Right ventricle myocardium inferior (tissue), 1 donor: ENCODE measurements at places on chromosomes 13 and 19.

DNA sequence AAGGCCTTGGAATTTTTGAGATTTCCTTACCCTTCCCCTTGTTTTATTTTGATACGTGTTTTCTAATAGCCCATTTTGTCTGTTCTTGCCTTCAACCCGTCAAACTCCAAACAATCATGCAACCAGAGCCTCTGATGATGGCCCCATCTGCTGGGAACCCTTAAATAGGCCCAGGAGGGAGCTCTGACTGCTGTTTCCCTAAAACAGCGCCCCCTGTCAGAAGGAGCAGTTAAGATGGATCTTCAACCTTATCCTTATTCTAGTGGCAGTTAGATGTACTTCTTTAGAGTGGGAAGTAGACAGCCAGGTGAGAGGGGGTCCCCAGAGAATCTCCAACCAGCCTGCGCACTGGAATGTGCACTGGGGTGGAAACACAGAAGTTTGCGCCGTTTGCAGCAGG lies 1031.0 kb upstream of the PCDH9 start:
- DNase-seq, result no peak

DNA sequence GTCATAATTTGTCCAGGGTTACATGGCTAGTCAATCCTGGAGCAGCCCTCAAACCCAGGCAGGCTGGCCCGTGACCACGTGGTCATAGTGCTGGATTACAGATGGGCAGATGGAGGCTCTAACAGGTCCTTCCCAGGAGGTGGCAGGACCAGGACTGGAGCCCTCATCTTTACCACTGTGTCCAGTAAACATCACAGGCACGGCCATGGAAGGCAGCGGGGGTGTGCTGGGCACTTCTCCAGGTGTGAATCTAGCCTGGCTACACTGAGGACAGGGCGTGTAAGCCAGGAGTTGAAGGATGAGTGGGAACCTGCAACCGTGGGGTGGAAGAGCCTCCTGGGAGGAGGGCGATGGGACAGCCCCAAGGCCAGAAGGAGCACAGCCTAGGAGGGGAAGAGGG lies 6.1 kb downstream of the CIC start:
- peak; percentile 28 for DNase-seq

DNA sequence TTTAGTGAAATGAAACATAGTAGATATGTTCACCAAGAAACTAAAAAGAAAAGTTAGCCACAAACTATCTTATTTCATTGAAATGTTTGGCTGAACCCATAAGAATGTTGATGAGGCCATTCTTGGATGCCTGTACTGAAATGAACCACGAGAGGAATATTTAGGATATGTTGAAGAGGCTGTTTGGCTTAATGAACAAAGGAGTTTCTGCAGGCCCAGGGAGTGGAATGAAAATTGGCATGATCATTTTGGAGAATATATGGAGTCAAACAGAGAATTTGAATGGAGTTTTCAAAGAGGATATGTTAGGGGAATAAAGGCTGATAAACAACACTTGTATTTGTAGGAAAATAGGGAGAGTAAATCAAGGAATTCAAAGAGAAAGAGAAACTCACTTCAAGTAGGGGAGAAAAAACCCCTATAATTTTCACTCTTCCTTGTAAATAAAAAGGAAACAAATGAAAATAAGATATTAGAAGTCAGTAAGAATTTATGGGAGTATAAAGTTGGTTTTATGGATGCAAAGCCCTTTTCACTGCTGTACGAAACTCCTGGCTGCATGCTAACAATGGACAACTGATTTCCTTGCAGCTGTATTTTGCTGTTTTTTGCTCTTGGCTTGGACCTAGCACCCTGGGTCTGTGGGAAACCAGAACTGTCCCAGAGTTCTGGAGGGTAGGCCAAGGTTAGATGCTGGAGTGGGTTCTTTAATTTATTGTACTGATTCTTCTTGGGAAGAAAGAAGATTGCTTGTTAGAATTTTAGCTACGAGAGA lies 36.5 kb downstream of the KL start:
- no peak for DNase-seq

DNA sequence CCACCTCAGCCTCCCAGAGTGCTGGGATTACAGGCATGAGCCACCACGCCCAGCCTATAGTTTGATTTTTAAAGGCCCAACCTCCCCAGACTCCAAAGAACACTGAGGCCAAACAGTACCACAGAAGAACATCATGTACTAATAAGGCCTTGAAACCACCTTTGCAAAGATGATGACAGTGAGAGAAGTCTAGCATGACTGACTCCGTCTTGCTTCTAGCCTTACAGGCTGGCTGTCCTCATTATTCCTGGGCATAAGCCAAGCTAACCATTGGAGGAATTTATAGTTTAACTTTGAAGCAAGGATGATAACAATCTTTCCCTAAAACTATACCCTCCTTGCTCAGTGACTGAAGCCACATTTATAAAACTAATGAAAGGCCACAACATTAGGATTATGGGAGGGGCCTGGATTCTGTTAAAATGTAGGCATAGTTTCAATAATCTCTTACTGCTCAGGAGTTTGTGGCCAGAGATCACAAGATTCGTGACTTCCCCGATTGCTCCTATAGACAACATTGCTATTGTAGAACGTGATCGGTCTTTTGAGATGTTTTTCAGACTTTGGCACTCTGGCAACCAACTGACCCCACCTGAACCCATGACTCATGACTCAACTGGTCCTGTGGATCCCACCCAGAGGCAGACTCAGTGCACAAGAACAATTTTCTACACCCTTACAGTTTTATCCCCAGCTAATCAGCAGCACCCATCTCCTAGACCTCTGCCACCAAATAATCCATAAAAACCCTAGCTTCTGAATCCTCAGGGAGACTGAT lies 17.6 kb downstream of the GPR42 start:
- DNase-seq, result no peak

DNA sequence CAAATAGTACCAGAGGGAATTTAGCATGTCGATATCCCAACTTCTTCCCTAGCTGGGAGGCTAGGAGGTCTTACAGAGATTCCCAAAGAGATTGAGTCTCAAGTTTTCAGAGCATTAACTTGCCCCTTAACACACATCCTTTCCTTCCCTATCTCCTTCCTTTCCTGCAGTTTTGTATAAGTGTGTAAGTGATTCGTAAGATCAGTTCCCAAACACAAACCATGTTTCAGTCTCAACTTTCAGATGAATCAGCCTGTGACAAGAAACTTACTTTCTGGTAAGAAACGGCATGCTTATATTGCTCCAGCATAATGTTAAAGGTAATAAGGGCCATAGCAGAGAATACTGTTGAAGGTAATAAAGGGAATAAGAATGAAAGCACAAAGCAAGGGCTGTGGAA lies 472.2 kb downstream of the LIG4 start:
- no peak for DNase-seq

DNA sequence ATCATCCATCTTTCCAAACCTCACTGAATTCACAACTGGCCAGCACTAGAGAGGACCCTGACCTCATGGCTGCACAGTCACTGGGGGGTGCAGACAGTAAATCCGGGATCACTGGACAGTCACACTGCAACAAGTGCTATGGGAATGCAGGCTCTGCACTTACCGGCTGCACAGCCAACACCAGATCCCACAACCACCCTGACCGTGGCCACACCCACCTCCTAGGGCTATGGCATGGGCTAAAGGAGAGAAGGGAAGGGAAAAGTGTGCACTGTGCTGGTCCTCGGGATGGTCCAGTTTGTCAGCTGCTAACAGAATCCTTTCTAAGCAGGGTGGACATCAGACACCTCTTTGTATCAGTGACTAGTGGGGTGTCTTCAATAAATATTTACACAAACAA lies 118.2 kb downstream of the MIPEP start:
- DNase-seq, result no peak

- DNase-seq, result no peak
Measured at GRCh38 chr13:53783471-53783870, 754.9 kb downstream of the OLFM4 start.

DNA sequence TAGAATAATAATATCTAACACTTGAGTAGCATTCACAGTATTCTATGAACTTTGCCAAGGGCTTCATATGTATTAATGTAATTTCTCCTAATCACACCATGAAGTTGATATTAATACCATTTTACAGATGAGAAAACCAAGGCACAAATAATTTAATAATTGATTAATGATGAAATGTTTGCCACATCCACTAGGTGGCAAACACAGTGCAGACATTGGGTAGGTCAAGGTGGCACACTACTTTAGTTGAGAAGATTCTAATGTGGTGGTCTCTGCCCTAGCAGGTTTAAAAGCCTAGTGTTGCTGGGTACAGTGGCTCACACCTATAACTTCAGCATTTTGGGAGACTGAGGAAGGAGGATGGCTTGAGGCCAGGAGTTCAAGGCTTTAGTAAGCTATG lies 412.4 kb downstream of the SUCLA2 start:
- DNase-seq, result no peak

DNA sequence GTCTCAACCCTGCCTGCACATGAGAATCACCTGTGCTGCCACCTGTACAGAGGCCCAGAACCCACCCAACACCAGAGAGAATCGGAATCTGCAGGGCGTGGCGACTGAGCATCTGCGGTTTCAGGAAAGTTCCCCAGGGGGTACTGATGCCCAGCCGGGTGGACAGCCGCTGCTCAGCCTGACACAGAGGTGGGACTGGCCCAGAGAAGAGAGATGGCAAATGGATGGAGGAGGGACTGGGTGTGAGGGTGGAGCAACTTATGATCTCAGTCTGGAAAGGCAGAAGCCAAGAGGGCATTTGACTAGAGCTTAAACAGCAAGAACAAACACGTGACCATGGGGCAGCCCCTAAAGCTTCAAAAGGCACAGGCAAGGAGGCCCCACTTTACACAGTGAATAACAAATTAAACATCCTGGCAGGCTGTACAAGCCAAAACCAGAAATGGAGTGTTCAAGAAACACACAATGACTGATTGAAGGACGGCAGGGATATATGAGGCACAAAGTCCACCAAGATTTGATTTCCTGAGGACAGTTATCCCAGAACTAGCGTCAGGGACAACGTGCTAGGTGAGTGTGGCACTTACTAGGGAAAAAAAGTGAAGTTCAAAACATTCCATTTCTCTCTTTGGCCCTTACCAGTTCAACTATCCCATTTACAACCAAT lies 3.1 kb downstream of the RANBP3 start:
- DNase-seq, result no peak

- no peak for DNase-seq
Measured at GRCh38 chr13:32731576-32731975, 145.3 kb downstream of the PDS5B start.

DNA sequence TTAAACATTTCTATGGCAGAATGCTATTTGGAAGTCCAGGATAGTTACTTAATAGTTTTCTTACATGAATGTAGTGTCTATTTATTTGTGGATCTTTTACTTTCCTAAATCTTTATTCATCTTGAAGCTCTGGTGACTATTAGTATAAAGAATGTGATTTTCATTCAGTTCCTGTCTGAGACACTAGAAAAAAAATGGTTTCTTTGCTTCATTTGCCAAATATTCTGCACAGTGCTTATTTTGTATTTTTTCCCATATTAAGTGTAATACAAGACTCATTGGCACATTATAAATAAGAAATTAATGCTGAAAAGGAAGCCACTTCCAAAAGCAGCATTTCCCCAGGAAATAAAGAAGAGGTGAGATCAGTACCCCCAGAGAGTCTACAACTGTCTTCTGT lies 109.8 kb downstream of the POSTN start:
- no peak for DNase-seq

- no peak for DNase-seq
Measured at GRCh38 chr19:10979951-10980381, 19.1 kb downstream of the SMARCA4 start.

DNA sequence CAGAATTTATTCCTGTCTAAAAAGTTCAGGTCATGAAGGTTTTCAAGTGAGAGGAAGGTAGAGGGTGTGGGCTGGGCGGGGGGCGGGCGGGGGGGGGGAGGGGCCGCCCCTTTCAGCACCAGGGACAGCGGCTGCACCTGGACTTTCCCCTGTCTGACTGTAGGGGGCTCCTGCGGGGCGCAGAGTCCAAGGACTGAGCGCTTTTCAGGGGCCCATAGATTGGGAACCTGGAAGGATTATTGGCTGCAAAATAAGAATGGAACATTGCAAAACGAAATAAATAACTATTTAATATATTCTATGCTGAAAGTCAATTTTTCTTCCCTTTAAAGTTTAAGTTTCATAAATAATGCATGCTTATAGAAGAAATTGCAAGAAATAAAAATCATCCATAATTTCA lies 8.9 kb upstream of the CYP4F3 start:
- DNase-seq, result no peak
